ENCODE measurements at places on chromosomes 4 and X.

GRCh38 chrX:39752815-39753214 lies 344.9 kb downstream of the BCOR start:
- DNase-seq: no peak

DNA sequence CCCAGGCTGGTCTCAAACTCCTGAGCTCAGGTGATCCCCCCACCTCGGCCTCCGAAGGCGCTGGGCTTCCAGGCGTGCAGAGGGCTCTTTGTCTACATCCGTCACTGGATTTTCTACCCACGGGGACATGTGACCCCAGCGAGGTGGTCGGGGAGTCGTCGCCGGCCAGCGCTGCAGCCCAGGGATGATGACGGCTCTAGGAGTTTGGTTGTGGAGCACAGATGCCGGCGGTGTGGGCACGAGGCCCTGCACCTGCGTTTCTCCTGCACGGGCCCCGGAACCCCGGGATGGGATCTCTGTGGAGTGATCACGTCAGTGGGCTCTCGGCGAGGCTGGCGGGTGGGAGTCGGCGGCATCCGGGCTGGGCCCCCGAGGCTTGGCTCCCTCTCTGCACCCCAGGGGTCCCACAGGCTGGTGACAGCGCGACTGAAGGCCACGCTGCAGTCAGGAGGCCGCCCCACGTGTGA lies 9.1 kb upstream of the GTPBP6 start:
- peak; percentile 49 for DNase-seq

GRCh38 chrX:43998374-43998773 lies 25.2 kb upstream of the NDP start:
- no peak for DNase-seq

GRCh38 chrX:107629540-107629909 lies 1.2 kb downstream of the PRPS1 start:
- no peak for DNase-seq

DNA sequence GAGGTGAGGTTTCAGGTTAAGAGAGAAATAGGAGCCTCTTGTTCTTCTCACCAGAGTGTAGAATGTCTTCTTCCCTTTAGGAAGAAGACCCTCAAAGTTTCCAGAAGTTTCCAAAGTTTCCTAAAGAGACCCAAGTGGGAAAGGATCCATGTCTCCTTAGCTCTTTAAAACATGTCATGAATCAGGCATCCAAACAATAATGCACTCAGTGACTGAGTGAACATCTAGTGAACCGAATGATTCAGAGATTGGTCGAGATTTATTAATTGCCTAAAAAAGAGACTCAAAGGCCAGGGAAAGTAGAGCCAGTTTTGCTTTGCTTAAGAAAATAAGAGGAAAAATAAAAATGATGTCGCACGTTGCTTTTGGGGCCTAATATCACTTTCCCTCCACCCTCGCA lies 29.4 kb downstream of the FGF5 start:
- no peak for DNase-seq

- no peak for DNase-seq
Observed at GRCh38 chrX:1609762-1610161, 5.1 kb upstream of the ASMT start.

DNA sequence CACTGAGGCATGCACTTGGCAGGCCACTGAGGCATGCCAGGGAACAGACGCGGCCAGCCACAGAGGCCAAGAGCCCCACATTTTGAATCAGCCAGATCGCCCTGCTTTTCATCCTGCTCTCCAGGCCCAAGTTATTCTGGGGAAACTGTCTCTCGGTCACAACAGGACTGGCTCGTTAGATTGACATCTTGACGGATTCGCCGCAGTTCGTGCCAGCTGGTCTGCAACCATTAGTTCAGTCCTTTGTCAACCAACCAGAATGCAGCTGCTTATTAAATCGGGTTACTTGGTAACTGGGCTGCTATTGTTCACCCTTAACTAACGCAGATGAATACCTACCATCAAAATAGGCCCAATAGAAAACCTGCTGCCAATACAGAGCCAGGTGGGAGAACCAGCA lies 16.7 kb downstream of the CLDN34 start:
- DNase-seq: no peak

DNA sequence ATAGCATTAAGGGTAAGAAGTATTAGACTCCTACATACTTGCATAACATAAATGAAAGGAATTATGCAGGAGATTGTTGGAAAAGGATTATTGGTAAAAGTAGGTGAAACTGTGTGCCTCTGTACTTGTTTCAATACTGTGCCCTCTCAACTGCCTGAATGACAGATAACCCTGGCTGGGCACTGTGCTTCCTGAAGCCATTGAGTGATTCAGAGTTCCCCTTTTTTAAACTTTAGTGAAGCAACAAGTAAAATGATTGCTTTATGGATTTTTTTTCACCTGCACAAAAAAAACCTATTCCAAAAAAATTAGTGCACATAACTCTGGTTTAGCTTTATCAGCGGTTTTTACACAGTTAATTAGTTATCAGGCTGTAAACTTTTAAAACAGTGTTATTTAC lies 204.8 kb downstream of the TRAM1L1 start:
- DNase-seq: no peak

DNA sequence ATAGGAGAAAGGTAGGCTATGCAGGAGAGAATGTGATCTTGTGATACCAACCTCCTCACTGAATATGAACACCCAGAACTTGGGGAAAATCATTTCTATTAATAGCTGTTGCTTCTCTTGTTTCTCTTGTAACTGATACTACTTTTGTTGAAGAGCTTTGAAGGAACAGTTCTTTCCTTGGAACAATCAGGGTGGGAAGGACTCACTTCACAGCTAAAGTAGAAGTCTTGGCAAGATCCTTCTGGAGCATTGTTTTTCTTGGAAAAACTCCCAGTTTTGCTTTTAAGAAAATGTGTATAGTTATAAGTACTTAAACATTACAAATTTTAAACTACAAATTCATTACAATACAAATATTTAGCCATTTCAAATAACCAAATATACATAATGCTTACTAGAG lies 19.1 kb upstream of the XK start:
- DNase-seq: no peak

GRCh38 chr4:16027626-16028025 lies 56.2 kb downstream of the PROM1 start:
- DNase-seq: no peak

DNA sequence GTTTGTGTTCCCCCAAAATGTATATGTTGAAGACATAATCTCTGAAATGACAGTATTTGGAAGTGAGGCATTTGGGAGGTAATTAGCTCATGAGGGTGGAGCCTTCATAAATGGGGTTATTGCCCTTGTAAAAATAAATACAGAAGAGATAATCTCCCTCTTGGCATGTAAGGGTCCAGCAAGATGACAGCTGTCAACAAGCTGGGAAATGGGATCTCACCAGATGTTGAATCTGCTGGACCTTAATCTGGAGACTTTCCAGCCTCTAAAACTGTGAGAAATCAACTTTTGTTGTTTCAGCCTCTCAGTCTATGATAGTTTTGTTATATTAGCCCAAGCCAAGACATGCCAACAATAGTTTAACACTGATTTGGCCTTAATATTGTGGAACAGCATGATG lies 438.2 kb upstream of the PCDH7 start:
- DNase-seq: no peak

GRCh38 chrX:68978255-68978654 lies 149.4 kb downstream of the EFNB1 start:
- DNase-seq: no peak

- DNase-seq: no peak
Observed at GRCh38 chr4:57966987-57967760, 857.0 kb upstream of the IGFBP7 start.

GRCh38 chr4:152992466-152992865 lies 56.3 kb downstream of the FHDC1 start:
- DNase-seq: no peak

DNA sequence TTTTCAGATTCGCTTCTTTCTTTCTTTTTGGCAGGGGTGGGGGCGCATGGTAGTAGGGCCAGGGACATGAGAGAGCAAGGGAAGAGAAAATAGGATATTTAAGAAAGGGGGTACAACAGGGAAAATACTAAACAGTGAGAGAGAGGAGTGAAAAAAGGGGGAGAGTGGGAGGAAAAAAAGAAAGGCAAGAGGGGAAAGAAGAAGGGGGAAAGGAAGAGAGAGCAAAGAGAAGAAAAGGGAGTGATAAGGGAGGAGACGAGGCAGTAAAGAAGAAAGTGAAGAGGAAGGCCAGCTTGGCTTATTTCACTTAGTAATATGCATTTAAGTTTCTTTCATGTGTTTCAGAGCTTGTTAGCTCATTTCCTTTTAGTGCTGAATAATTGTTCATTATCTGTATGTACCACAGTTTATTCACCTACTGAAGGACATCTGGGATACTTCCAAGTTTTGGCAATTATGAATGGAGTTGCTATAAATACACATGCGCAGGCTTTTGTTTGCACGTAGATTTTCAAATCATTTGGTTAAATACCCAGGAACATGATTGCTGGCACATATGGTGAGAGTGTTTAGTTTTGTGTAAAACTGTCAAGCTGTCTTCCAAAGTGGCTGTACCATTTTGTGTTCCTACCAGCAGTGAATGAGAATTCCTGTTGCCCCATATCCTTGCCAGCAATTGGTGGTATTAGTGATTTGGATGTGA lies 37.3 kb downstream of the CASP6 start:
- no peak for DNase-seq

GRCh38 chr4:823761-824460 lies 2.0 kb downstream of the CPLX1 start:
- DNase-seq: peak; percentile 26

DNA sequence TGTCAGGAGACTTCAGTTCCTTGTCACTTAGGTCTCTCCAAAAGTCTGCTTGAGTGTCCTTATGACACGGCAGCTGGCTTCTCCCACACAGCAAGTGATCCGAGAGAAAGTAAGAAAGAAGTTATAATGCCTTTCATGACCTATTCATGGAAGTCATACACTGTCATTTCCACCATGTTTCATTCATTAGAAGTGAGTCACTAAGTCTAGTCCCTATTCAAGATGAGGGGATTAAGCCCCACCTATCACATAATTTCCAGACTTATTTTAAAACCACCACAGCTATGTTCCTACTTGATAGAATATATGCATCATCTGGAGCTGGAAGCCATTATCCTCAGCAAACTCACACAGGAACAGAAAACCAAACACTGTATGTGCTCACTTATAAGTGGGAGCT lies 25.2 kb upstream of the COL25A1 start:
- no peak for DNase-seq

DNA sequence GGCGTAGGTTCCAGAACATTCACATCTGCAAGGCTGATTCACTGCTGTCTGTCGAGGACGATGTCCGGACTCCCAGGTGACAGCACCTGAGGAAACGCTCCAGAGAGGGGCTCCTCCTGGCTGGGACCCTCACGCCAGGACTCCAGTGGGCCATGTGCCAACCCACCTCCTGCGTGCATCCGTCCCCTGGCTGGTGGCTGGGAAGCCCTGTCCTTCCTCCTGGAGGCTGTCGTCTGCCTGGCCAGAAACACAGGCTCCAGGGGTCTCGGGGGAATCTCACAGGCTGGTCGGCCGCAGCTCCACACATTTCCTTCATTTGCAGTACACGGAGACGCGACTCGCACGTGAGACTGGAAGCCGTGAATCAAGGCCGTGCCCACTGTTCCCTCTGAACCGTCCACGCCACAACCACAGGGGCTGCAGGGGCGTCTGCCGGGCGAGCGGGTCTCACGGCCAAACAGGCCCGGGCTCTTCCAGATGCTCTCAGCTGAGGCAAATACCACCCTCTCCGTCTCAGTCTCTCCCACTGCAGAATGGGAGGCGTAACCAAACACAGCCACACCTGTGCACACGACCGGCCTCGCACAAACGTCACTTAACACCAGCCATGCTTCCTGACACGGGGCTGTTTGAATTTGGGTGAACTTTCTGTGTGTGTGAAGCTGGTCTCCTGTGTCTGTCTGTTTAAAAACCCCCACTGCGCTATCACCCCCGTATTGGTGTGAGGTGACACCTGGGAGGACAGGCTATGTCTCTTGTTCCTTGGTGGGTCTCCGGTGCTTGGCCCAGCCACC lies 38.7 kb upstream of the MXD4 start:
- no peak for DNase-seq

DNA sequence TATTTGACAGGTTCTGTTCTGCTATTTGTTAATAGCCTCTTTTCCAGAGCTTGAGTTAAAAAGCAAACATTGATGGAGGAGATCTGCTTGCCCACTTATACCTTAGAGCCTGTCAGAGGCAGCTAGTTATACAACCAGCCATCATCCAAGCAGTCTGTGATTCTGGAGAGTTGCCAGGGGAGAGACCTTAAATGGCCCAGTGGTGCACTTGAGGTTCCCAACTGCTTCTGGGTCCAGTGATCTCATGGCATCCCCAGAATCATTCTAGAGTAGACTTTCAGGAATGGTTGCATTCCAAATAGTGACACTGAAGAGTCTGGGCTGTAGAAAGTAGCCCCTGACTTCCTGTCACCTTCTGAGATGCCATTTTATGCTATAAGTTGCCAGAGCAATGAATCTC lies 160.7 kb downstream of the FHIP1A start:
- DNase-seq: no peak

- no peak for DNase-seq
Observed at GRCh38 chr4:116064331-116064730, 950.9 kb upstream of the NDST4 start.

DNA sequence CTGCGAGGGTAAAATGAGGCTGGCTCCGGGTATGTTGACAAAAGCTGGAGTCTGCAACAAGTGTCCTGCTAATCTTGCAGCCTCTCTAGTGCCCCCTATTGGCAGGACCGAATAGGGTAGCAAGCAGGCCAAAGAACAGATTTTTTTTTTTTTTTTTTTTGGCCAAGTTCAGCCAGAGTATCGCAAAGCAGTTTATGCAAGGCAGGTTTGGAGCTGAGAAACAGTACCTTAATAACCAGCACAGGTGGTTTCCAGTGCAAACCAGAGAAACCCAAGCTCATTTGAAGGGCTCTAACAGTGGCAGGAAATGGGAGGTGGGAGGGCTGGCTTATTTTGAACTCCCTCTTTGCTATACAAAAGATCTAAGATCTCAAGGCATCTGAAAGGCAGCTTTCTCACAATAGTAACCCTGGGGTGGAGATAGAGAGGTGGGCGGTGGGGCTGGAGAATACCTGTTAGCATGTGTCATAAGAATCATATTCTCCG lies 38.2 kb upstream of the OCIAD2 start:
- no peak for DNase-seq

- DNase-seq: no peak
Observed at GRCh38 chr4:19329631-19330030, 922.1 kb upstream of the SLIT2 start.

DNA sequence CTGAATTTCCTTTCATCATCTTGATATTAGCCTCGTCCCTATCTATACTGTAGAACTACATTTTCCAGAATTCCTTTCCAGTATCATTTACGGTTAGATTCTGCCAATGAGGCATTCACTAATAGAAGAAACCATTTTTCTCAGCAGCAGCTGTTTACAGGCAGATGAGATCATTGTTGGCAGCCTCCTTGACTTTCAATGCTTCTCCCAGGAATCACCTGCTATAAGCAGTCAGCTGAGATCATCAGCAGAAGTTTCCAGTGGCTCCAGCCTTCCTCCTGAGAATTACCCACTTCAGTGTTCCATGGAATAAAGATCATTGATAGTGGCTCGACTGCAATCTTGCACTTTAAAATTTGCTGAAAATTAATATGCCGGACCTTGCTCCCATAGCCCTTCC lies 157.3 kb upstream of the TET2 start:
- no peak for DNase-seq

DNA sequence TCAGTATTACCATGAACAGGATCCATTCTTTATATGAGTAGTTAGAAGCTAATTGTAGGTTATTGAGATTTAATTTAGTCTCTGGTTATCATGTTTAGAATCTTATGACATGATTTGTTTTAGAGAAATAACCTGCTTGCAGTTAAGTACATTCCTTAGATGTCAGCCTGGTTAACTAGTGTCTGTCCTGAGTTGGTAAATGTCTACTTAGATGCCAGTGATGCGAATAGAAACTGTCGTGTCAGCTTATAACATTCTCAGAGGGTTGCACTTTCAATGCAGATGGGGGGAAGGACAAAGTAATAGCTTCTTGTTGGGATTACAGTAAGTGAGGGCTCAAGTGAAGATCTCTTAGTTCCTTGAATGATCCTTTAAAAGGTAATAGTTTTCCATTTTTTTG lies 227.8 kb upstream of the SPRY1 start:
- DNase-seq: no peak

All from psoas muscle (tissue), 8 donors.